Effector memory CD8-positive, alpha-beta T cell (primary cell): ENCODE measurements at places on chromosomes 16 and 17.

DNA sequence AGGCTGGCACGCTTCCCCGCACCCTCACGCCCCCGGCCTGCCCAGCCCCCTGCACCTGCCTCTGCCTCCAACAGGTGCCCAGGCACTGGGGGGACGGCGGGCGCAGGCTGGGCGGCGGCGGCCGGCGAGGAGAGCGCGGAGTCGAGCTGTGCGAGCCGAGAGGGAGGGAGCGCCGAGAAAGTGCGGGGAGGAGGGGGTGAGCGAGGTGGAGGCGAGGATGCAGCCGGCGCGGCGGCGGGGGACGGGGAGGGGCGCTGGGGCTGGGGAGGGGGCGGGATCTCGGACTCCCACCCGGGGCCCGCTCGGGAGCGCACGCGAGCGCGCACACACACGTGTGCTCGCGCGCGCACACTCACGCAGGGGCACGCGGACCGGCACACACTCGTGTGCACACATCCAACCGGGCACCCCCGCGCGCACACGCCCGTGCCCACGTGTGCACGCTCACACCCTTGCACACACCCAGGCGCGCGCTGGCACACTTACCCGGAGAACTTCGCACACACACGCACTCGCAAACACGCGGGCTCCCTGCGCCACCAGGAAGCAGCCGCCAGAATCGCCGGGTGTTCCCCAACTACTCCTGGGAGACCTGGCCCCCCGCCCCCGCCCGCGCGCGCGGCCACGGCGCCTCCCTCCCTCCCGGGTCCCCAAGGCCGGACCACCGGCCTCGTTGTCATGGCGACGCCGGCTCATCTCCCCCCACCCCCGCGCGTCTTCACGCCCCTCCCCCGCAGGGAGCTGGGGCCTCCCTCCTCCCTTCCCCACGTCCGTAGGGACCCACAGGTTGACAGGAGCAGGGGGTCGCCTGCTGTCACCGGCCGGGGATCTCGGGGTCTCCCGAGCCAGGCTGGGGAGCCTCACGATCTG lies at the start of gene DOC2A:
DOC2A (minus strand) TSS at position 184 of the 870 bp plus-strand sequence. CDS start 805 bp downstream, outside the sequence.
- no peak for DNase-seq

- no peak for DNase-seq
Observed at GRCh38 chr16:8717892-8718415, 43.5 kb downstream of the ABAT start.

GRCh38 chr17:2750721-2751120 lies 1.3 kb upstream of the CCDC92B start:
- DNase-seq: no peak

GRCh38 chr17:44983563-44983962 lies 15.5 kb upstream of the C1QL1 start:
- DNase-seq: no peak

- DNase-seq: no peak
Observed at GRCh38 chr17:19372439-19372838, 5.9 kb upstream of the MAPK7 start.

DNA sequence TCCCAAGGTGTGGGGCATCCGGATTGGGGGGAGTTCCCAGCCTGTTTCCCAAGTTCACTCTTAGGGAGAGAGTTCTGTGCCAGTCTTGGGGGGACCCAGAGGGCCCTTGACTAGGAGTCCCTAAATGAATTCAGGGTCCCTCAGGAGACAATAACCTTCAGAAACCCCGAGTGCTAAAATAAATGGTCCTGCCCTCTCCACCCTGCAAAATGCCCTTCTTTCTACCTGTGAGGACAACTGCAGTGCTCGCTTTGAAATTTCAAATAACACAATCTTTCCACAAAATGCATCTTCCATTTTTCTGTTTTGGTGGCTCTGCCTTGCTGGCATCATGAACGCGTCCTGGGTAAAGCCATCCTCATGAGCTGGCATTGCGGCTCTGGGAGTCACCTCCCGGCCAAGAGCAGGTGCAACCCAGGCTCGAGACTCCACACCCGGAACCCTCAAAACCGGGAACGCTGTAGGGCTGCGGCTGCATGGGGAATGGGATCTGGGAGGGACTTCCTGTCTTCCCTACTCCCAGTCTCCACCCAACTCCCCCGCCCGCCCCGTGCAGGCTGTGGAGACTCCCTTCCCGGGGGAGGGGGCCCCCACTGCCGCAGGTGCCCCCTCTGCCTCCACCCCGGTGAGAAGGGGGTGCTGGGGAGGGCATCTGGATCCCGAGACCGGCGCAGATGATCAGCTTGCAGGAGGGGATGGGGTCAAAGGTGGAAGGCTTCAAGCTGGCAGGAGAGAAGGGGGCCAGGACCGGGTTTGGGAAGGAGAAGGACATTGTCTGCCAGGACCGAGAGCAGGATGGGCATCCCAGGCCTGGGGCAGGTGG lies at the start of gene ZNF205:
ZNF205 (plus strand) TSS at position 529 of the 823 bp plus-strand sequence. CDS start 845 bp downstream, outside the sequence.
- no peak for DNase-seq

- no peak for DNase-seq
Observed at GRCh38 chr16:1150511-1150982, 2.4 kb upstream of the CACNA1H start.

GRCh38 chr17:53106886-53107285 lies 715.8 kb upstream of the KIF2B start:
- DNase-seq: no peak

DNA sequence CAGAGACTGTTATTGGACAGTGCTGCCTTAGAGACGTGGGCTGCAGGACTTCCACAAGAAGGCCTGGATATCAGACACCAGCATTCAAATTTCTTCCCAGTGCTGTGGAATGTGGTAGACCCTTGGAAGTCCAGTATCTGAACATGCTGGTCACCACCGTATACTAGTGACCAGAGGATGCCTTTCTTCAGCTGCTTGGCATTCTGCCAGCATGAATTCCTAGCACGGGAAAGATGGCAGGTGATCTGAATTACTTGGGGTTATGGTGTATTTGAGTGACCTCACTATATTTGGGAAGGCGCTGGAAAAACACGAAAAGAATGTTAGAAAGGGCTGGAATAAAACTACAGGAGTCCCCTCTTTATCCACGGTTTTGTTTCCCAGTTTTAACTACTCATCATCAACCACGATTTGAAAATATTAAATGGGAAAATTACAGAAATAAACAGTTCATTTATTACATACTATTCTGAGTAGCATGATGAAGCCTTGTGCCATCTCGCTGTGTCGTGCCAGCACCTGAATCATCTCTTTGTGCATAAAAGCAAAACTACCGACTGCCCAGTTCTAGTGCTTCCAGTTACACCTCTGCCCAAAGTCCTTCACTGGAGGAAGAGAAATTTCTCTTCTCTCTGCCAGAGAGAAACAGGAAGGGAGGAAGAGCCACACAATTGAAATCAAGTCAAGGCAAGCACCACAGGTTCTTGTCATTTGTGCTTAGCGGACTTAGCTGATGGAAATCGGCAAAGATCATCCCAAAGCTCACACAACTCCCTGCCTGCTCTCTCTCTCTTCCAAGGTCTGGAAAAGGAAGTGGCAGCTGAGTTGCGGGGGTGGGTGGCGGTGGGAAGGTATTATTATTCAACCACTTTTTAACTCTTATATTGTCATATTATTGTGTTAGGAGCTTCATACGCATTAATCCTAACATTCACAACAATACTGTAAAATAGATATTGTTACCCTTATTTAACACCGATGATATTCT lies 1.4 kb upstream of the CHST4 start:
- DNase-seq: no peak

- no peak for DNase-seq
Observed at GRCh38 chr17:56451629-56452028, 141.9 kb upstream of the NOG start.

GRCh38 chr17:64546716-64547115 lies 39.9 kb downstream of the CEP95 start:
- DNase-seq: no peak

DNA sequence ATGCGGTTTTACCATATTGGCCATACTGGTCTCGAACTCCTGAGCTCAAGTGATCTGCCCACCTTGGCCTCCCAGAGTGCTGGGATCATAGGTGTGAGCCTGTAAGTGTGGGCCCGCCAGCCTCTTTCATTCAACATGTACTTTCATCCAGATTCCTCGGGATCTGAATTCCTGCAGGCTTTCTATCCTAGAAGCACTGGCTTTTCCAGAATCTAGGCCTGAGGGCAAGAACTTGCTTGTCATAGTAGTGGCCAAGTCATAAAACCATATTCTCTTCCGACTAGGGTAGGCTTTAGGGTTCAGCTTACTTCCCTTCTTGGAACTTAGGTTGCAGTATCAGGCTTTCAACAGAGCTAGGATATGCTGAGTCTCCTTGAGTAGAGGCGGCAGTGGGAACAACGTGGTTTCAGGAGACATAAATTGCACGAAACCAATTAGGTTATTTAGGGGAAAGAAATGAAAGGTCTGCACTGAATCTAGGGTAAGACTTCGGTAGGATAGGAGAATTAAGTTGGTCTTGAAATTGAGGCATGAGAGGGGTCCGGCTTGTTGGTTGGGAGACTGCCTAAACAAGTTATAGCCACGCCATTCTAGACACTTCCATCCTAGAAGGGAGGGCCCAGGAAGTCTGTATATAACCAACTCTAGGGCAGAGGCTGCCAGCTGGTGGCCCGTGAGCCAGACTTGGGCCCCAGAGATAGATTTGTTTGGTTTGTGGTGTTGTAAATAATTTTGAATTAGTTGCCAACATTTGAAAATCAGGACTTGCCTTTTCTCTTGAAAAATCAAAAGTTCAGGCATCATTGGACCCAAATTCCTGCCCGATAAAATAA lies 15.6 kb downstream of the SLC7A6 start:
- DNase-seq: no peak

DNA sequence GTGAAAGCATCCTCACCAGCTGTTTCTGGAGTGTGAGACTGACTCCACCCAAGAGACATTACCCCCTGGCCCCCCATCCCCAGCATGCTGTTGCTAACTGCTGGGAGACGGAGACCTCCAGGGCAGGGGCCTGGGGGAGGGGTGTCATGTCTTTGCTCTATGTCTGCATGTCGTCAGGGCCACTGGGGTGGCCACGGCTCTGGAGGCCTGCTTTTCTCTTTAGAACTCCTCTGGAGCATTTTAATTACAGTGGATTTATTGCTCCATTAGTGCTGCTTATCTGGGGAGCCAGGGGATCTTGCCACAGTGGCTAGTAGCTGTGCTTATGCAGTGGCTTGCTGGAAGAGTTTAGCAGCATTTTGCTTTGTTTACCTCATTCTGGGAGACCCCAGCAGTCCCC lies 32.3 kb downstream of the CLEC16A start:
- DNase-seq: no peak

DNA sequence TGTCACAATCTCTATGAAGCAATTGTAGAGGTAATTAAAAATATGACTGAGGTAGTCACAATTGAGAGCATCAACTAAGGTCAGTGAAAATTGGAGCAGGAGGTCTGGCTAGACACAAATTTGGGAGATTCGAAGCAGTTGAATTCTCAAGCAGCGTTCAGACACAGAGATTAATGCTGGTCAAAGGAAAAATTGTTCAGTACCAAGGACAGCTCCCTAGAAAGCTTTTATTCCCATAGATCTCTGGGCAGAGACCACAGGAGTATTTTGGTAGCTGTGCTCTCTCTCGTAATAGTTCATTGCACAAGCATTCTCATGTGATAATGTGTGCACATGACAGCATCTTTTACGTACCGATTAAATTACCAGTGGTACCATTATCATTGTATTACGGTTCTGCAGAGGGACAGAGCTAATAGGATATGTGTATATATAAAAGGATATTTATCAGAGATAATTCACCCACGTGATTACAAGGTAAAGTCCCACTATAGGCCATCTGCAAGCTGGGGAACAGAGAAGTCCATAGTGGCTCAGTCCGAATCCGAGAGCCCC lies 387.5 kb upstream of the HSBP1 start:
- DNase-seq: no peak
